ENCODE measurements at places on chromosomes 16 and 17. TPM values are rescaled to one million over a fixed set of nuclear protein-coding genes. Genes with fewer than 3 reads are reported as not detected.

STX4 gene
- 76.6 TPM for polyA plus RNA-seq

GRCh38 chr17:58504826-58505351, 9.5 kb downstream of the MTMR4 start:
- no peak for DNase-seq

DNA sequence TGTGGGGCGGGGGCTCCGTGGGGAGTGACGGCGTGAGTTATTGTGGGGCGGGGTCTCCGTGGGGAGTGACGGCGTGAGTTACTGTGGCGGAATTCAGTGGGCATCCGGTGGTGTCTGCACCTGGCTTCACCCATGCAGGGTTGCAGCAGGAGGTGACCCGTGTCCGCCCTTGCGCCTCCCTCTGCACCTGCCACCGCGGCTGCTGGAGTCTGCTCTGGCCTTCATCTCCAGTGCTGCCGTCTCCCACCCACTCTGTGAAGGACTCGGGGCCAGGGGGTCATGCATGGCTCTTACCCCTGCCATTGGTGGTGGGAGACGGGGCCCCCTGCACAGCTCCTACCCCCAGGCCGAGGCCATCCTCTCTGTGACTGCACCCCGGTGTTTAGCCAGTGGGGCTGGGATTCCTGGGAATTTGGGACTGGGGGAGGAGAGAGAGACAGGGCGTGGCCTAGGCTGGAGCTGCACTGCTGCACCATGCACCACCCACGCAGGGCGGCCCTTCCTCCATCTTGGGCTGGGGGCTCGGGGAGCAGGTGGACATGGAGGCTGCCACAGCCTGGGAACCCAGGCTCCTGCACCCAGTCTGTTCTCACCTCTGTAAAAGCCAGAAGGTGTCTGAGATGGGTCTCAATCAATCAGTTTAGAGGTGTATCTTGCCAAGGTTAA, 1.3 kb upstream of the PABPN1L start:
- no peak for DNase-seq

DNA sequence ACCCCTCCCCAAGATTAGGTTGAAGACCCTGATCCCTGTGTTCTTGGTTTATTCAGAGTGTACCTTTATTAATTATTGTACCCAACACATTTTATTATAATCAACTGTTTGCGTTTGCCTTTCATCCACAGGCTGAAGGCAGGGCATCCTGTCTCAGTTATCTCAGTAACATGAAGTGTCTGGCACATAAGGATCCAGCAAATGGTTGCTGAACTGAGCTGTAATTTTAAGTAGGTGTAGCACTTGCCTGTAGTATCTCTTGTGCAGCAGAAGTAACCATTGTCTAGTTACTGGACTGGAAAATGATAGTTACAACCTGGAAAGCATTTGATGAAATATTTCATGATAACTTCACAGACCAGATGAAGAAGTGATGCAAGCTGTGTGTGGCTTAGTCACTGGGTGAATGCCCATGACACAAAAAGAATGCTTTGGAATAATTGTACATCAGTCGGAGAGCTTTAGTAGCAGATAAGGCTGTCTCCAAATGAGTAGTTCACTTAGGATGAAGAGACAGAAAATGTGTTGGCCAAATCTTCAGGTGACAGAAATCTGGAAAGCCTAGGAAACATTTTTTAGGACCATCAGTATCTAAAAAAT, 56.6 kb downstream of the ESRP2 start:
- DNase-seq: no peak

DNA sequence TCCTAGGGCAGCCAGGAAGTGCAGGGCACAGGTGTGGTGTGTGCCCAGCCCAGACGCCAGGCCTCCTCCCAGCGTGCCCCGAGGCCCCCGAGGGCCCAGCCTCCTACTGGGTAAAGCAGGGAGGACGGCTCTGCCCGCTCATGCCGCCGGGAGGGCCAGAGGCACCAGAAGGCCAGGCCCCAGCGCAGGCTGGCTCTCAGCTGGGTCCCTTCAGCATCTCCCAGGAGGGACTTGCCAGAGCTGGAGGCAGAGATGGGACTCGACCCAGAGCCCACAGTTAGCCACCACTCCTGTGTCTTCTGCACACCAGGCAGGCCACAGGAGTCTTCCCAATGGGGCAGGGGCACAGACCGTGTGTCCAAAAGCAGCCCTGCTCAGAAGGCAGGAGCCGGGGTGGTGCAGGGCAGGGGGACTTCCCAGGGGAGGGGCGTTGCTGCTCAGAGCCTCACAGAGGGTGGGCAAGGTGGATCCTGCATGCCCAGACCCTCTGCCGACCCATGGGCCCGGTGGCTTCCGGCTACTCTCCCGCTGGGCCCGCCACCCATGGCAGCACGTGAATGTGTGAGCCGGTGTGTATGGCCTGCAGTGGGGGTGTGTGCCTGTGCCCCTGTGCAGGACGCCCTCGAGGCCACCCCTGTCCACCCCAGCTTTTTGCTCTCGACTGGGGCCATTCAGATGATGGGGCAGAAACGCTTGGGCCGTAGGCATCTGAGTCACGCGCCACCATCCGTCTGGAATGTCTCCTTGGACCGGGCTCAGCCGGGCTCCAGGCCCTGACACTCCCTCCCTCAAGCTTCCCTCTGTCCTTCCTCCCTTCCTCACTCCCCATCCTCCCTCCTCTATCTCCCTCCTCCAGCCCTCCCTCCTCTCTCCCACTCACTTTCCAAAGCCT, 5.7 kb upstream of the ZNF469 start:
- no peak for DNase-seq

GRCh38 chr16:84013787-84014569, 28.6 kb downstream of the SLC38A8 start:
- peak; percentile 92 for DNase-seq

DNA sequence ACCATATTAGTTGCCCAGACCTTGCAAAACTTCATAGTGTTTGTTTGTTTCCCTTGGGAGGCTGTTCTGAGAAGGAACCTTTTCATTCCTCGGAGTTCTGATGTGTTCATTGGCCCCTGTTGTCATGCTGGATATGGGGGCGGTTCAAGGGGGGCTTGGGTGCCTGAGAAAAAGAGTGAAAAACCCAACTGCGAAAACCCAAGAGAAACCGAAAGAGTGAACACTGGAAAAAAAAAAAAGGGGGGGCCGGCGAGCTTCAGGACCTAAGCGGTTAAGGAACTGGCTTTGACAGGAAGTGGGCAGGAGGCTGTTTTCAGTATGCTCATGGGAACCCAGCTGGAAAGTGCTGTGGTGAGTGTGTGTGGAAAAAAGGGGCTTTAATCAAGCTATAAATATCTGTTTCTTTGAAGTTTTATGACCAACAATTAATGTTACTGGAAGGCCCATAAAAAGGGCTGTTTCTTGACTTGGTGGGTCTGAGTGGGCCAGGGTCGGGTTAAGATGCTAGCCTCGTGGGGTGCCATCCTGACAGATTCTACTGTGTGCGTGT, 510.7 kb downstream of the MAF start:
- peak; percentile 16 for DNase-seq

PIK3R5 gene
- 3.2 TPM for polyA plus RNA-seq

- no peak for DNase-seq
Observed at GRCh38 chr17:52147872-52148271, 10.6 kb downstream of the CA10 start.

DNA sequence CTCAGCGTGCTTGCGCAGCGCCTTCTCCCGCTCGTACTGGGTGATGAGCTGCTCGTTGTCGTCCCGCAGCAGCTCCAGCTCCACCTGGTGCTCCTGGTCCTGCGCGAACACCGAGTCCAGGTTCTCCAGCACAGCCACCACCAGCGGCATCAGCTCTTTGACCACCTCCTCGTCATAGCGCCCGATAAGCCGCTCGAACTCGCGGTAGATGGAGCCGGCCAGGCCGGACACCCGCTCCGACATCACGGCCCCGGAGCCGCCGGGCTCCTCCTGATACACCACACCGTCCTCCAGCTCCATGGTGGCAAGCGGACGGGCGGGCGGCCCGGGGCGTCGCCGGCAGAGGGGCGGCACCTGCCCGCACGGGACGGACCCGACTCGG, 320 bp downstream of the SPAG9 start:
- DNase-seq: no peak

DNA sequence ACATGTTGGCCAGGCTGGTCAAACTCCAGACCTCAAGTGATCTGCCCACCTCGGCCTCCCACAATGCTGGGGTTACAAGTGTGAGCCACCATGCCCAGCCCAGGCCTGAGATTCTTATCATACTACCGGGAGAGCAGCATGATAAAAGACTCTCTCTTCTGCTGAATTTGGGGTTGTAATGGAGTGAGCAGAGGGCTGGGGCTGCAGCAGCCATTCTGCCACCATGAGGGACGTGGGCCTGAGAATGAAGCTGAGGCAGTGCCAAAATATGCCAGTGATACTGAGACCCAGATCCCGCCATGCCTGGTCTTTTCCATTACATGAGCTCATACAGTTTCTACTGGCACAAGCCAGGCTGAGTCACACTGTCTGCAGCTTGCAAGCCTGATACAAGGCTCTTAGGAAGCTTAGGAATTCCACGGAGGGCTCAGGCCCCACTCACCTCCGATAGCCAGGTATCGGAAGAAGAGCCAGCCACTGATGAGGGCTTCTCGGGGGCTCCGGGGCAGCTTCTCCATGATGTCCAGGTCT, 19.6 kb upstream of the P2RX1 start:
- DNase-seq: no peak

DNA sequence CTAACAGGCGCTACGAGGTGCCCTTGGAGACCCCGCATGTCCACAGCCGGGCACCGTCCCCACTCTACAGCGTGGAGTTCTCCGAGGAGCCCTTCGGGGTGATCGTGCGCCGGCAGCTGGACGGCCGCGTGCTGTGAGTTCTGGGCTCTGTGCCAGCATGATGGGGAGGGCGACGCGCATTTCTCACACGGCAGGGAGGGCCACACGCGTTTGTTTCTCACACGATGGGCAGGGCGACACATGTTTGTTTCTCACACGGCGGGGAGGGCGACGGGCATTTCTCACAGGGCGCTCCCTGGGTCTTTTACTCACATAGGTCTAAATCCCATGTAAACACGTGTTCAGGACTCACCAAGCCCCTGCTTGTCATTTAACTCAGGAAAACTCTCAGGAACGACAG, 4.4 kb downstream of the GAA start:
- DNase-seq: no peak

GRCh38 chr17:48241770-48242497, 134.4 kb downstream of the SNX11 start:
- DNase-seq: no peak

MEIOB gene
- 0.54 TPM for polyA plus RNA-seq

GRCh38 chr17:17947966-17948365, 24.2 kb downstream of the TOM1L2 start:
- DNase-seq: no peak

ATP6V0A1 gene
- 114 TPM for polyA plus RNA-seq

CCL23 gene
- 1.2 TPM for polyA plus RNA-seq

USP6 gene
- 0.54 TPM for polyA plus RNA-seq

DNA sequence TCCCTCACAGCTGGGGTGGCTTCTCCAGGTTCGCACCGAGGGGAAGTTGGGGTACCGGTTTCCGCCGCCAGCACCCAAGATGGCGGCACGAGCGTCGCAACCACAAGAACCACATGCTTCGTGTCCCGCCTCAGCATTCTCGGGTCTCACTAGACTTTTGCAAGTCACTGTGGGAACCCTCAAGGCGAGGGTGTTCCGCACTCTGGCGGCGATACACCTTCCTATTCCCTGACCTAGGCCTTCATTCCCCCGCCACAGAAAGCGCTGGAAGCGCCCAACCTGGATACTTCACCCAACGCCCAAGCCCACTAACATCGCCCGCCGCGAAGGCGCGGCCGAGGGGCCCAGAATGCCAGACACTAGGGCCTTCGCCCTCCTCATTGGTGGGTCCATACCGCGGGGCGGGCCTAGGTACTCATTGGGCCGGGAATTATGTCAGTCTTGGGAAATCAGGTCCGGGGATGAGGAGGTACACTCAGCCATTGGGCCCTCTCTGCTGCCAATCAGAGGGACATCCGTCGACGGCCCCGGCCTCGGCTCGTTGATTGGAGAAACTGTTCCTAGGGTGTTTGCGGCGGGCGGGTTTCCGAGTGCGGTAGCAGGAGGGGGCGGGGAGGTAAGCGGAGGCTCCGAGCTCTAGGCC, at the start of gene NFE2L1:
NFE2L1 (plus strand) TSS at position 619 of the 643 bp plus-strand sequence. CDS start 2,760 bp downstream, outside the sequence.
- DNase-seq: peak; percentile 100

GRCh38 chr17:2904135-2904534, 107.9 kb downstream of the RAP1GAP2 start:
- DNase-seq: peak; percentile 75

GRCh38 chr17:1197379-1197778, 17.6 kb upstream of the ABR start:
- DNase-seq: no peak

GAST gene
- 0.28 TPM for polyA plus RNA-seq

DNA sequence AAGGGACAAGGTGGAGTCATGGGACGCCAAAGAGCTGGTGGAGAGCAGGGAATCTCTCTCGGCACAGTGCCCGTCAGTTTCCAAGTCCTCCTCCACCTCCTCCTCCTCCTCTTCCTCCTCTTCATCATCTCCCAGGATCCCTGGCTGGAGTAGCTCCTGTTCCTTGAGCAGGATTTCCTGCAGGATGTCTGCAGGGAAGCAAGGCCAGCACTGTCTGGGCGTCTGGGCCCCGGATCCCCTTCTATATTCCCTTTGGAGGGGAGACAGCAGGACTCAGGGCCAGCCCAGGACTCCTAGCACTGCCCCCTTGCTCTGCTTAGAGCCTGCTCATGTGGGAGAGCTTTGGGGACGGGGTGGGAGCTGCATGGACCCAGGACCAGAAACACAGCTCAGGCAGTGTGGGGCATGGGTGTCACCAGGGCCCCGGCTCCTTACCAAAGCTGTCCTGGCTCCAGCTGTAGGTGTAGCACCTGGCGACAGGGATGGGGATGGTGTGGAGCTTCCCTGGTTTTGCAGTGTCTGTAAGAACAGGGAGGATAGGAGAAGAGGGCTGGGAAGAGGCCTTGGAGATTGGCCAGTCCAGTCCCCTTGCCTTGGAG, 21.3 kb upstream of the PIK3R6 start:
- no peak for DNase-seq

DNA sequence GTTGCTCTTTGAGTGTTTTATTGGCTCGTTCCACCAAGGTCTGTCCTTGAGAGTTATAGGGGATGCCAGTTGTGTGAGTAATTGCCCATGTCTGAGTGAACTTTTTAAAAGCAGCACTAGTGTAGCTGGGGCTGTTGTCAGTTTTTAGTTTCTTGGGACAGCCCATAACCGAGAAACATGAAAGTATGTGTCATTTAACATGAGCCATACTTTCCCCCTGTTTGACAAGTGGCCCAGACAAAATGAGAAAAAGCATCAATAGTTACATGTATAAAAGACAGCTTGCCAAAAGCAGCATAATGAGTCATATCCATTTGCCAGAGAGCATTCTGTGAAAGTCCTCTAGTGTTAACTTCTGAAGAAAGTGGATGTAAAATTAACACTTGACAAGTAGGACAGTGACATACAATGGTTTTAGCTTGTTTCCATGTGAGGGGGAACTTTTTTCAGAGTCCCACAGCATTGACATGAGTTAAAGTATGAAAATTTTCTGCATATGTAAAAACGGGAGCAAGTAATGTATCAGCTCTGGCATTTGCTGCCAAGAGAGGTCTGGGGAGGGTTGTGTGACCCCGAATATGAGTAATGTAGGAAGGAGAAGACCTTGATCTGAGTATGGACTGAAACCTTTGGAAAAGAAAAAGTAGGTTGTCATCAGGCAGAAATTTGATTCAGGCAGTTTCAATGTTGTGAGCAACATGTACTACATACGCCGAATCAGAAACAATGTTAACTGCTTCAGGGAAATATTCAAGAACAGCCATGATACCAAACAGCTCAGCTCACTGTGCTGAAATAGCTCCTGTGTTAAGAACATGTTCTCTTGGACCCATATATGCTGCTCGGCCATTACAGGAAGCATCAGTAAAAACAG, 56.8 kb upstream of the ARL4D start:
- no peak for DNase-seq
